ENCODE measurements at places on chromosomes 2 and 18. TPM values are rescaled to one million over a fixed set of nuclear protein-coding genes. Genes with fewer than 3 reads are reported as not detected.

The RNU2-63P gene
- 12.6 TPM for total RNA-seq

The REG3G gene
- not detected for total RNA-seq

The CUL3 gene
- 61.7 TPM for total RNA-seq

The CDH19 gene
- total RNA-seq: not detected

The SULT1C4 gene
- total RNA-seq: not detected

The MYO3B gene
- not detected for total RNA-seq

The SPEG gene
- 1.4 TPM for total RNA-seq

The UCN gene
- total RNA-seq: 0.89 TPM

The CKAP2L gene
- total RNA-seq: 50.8 TPM

The NIF3L1 gene
- total RNA-seq: 31.6 TPM

The QPCT gene
- total RNA-seq: not detected

Data from activated naive CD4-positive, alpha-beta T cell treated with anti-CD3 and anti-CD28 coated beads for 36 hours (primary cell).